Stimulated activated CD4-positive, alpha-beta T cell treated with anti-CD3 and anti-CD28 coated beads, Interleukin-12 subunit alpha, Interleukin-12 subunit beta, amount 100 ng/mL, for 4 hours (primary cell): ENCODE measurements at places on chromosomes 5 and 9.

DNA sequence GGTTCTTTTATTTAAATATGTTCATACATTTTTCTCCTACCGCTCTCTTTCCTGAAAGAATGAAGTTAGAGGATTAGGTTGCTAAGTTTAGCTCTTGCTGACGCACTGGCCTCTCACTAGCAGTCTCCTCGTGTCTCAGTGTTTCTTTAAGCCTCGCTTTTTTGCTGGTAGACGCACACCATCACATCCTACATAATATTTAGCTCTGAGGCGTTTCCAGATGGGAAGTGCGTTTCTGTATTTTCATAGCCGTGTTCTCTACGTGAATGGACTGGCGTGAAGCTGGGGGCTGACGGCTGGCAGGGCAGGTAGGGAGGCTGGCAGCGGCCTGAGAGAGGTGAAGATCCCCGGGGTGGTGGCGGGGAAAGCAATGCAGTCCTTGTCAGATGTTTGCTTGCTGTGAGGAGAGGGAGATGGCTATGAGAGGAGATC is 79.2 kb upstream of the SPRY4 start:
- DNase-seq: no peak

DNA sequence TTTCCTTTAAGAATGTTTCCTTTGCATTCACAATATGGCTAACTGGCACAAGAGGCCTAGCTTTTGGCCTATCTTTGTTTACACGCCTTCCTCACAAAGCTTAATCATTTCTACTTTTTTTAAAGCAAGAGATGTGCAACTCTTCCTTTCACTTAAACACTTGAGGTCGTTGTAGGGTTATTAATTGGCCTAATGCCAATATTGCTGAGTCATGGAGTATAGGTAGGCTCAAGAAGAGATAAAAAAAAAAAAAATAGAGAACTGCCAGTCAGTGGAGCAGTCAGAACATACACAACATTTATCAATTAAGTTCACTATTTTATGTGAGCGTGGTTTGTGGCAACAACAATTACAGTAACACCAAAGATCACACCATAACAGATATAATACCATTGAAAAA is 5.9 kb downstream of the FKBP15 start:
- DNase-seq: no peak

DNA sequence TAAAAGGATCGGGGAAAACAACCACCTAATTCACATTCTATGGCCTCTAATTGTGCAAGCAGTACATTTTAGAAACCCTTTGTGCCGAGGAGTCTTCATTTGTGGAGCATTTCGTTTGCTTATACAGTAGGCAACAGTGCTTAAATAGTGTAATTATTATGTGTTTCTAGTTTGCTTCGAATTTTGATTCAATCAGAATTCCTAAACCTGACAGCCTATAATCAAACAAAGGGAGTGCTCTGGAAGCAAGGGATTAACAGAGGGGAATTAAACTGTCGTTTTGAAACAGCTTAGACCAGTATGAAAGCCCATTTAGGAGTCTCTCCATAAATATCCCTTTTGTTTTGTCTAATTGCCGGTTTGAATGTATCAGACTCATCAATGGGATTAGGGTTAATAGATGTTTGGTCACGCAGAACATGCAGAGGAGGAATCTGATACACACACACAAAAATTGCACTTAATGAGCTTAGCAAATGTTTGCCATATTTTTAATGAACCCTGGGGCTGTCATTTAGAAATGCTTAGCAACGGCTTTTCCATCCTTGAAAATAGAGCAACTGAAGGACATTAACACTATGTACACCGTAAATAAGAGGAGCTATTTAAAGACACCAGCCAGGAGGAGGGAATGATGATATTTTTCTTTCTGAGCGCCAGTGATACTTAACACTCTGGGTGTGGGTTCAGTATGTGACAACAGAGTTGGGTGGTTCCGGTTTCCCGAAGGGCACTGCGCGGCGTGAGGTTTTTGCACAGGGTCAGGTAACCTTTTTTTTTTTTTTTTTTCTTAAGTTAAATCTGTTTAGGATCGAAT is 404.7 kb downstream of the TLE4 start:
- DNase-seq: no peak

- DNase-seq: no peak
These were observed 239.7 kb downstream of the GADD45G start for GRCh38 chr9:89844535-89844934.

DNA sequence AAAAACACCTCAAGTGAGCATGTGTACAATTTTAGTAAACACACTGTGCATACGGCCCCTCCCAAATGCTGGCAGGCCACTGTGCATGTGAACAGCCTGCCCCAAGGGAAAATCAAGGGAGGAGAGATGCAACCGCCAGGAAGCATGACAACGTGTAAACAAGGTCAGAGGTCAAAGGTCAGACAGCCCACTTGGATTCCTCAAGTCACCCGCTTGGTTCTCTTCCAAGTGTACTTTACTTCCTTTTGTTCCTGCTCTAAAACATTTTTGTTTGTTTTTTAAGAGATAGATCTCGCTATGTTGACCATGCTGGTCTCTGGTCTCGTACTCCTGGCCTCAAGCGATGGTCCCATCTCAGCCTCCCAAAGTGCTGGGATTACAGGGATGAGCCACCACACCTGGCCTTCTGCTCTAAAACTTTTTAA is 126.7 kb upstream of the SHB start:
- no peak for DNase-seq
